ENCODE measurements at places on chromosomes 12 and 14.

DNA sequence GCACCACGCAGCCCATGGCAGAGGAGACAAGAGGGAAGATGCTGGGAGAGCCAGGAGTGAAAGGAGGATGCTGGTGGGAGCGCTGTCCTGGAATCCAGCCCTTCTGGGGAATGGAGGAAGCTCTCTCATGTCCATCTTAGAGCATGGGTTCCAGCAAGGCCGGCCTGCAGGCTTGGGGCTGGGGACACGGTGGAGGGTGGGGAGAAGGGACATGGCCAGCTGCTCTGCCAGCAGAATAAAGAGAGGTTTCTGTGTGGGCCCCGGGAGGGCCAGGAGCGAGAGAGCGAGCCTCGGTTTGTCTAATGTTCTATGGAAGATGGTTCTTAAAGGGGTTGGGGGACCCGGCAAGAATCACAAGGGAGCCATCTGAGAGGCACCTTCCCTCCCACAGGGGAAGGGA is 60.2 kb downstream of the RIMBP2 start:
- no peak for DNase-seq

GRCh38 chr14:76191297-76191696 is 39.6 kb downstream of the GPATCH2L start:
- no peak for DNase-seq

DNA sequence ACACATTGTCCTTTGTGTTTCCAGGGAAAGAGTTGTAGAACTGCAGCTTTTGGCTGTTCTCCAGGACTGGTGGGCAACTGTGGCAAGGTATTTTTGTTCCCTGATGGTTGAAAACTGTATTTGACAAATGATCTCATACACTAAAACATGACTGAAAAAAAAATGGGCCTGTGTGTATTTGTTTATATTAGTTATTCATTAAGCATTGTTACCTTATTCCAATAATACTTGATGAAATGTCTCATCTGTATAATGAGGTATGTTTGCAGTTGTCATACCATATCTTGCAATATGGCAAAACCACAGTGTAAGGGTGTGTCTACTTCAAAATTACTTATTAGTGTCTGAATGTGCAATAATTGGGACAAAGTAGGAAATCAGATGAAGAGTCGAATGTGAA is 479.4 kb upstream of the NOVA1 start:
- no peak for DNase-seq

GRCh38 chr14:100268591-100269207 is 29.8 kb downstream of the YY1 start:
- no peak for DNase-seq

- DNase-seq, result no peak
Measured at GRCh38 chr12:105369014-105369413, 38.5 kb downstream of the C12orf75 start.

DNA sequence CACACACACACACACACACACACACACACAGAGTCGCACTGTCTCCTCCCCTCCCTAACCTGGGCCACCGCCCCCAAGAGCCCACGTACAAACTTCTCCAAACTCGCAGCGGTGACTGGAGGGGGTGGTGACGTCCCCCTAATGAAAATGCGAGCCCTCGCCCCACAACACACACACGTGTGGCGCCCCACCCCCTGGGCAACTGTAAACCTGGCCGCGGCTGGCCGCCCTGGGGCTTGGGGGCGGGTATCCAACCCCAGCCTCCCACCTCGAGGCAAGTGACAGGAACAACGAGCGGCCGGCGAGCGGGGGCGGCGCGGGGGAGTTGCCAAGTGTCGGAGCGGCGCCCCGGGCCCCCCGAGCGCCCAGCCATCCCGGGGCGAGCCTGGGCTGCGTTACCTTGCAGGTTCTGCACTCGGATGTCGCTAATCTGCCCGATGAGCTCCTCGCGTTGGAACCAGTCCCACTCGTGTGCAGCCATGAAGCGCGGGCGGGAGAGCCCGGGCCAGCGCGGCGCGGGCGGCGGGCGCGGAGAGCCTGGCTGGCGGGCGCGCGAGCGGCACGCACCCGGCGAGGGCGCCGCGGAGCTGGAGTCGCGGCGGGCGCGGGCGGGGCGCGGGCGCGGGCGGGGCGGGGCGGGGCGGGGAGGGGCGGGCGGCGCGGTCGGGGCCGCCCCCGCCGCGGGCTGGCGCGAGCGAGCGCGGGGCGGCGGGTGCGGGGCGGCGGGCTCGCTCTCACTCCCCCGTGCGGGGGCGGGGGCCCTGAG is at the start of gene CLMN:
Gene CLMN, minus strand, starts transcription at position 597 of the 766 bp plus-strand sequence. Its CDS starts 116 bp downstream, at position 481.
- DNase-seq, result peak; percentile 91

- DNase-seq, result no peak
Measured at GRCh38 chr12:120453977-120454376, 7.7 kb downstream of the GATC start.

DNA sequence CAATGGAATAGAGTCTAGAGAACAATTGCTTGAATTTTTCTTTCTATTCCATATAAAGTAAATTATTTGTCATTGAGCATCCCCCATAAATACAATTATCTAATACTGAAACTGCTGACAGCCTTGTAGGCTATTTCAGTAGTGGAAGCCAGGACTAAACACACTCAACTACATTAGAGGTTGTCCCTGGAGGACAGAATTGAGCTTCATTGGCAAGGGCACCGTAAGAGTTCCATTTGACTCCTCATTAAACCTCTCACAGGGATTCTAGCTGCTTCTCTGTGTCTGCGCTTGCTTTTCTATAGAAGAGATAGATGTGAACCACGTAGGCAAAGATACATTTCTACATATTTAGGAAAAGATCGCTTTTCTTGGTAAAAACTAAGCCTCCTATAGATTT is 3.5 kb upstream of the PTPRO start:
- no peak for DNase-seq

GRCh38 chr12:11739980-11740577 is 90.6 kb downstream of the ETV6 start:
- no peak for DNase-seq

DNA sequence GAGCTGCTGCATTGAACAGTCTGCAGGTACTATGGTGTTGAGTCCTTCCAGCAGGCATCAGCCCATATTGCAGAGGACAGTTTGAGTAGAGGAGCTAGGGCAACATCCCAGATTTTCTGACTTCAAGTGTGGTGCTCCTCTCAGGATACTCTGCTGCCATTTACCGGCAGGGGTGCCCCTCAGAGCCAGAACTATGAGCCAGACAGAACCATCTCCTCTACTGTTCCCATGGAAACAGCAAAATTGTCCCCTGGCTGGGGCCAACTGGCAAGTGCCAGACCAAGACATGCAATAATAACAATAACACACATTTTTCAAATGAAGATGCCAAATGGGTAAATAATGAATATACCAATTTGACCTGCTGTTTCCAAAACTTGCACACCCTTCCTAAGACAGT is 102.9 kb downstream of the ADCK1 start:
- DNase-seq, result no peak

DNA sequence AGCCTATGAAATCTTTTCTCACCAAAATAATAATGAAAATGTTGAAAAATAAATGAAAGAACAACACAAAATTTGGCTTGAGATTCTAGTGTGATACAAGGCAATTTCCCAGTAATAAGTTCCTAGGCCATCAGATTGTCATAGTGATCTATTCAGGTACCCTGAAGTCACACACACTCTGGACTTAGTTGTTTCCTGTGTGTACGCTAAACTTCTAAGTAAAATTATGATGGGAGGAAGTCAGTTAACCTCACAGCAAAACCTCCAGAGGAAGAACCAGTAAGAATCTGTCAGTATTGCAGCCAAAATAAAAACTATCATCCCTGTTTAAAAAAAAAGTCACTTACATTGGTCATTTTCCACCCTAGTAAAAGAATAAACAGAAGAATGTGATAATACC is 81.9 kb downstream of the DBX2 start:
- DNase-seq, result no peak

- DNase-seq, result no peak
Measured at GRCh38 chr12:79183926-79184325, 319.4 kb downstream of the SYT1 start.

- peak; percentile 78 for DNase-seq
Measured at GRCh38 chr14:95515596-95516552, 576 bp downstream of the SYNE3 start.

DNA sequence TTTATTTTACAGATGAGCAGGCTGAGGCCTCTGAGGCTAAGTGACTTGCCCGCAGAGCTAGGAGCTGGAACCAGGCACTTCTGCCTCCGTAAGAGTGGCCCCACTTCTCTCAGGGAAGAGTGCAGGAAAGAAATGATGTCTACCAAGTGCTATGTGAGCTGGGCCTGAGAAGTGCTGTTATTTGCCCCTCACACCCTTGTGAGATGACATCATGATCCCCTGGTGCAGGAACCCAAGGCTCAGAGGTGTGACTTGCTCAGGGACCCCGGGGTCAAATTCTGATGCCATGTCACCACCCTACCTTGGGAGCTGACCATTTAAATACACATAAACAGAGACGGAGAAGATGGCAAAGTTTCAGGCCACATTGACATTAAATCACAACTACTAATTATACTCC is 63.7 kb upstream of the DDX11 start:
- no peak for DNase-seq

GRCh38 chr12:16300122-16300521 is 22.6 kb upstream of the SLC15A5 start:
- DNase-seq, result no peak

- peak; percentile 50 for DNase-seq
Measured at GRCh38 chr14:59343585-59343984, 121.6 kb downstream of the GPR135 start.

DNA sequence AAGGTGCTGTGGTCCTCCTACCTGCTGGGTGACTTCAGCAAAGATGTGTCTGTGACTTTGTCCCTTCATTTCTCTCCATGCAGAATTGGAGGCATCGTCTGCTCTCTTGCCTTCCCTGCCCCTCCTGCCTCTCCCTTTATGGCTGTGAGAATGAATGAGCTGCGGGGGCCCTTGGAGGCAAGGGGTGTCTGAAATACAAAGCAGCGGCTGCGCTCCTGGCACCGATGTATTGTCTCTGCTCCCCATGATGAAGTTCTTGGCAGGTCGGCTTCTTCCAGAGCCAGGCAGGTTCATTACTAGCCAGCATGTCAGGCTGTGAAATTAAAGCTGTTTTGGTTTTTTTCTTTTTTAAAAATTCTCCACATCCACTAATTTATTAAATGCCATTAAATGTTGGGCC is 194.5 kb downstream of the TSPAN9 start:
- no peak for DNase-seq

- no peak for DNase-seq
Measured at GRCh38 chr12:96352161-96352835, 47.9 kb downstream of the CDK17 start.

- no peak for DNase-seq
Measured at GRCh38 chr12:56718636-56719035, 6.5 kb downstream of the NACA start.

- DNase-seq, result peak; percentile 57
Measured at GRCh38 chr14:49586673-49587460, 687 bp upstream of the RPS29 start.

DNA sequence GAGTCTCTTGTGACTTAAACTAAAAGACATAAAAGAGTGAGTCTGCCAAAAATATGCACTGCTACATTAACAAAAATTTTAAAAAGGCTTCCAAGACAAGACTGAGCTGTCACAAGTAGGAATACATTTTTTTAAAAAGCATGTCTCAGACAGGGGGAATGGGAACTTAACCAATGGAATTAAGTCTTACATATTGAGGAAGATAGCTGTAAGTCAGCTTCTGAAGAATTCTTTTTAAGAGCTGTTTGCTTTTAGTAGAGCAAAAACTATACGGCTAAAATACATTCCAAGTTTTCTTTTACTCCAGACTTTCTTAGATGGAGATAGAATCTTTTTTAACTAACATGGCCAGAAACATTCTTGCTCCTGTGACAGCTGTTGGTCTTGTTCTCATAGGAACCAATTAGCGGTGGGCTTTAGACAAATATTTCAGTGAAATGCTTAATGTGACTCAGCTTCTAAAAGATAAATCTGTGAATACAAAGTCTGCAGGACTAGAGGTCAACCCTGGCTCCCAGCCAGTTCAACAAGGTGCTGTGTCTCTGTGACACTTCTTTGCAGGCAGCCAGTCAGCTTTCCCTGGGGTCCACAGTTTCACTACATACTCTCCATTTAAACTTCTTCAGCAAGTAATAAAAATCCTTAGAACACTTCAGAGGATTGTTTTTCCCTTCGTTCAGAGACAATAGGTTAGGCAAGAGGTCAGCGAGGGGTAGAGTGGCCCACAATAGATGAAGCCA is 187.6 kb downstream of the NAV3 start:
- no peak for DNase-seq

GRCh38 chr14:76760331-76761135 is 735 bp upstream of the VASH1 start:
- DNase-seq, result peak; percentile 9

DNA sequence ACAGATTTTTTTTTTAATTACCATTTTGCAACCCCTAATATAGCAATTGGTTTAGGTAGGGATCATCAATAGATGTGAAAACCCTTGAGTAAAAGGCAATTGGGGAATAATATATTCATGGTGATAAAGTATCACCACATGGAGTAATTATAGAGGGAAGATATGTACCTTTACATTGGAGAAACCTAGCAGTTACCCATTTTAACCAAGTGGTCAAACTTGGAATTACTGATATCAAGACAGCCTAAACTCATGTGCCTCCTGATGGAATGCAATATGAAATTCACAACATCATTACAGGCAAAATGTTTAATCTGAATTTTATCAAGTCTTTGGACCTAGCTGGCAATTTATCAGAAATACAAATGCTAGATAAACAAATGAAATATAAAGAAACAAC is 6.7 kb upstream of the SLC10A1 start:
- DNase-seq, result no peak

DNA sequence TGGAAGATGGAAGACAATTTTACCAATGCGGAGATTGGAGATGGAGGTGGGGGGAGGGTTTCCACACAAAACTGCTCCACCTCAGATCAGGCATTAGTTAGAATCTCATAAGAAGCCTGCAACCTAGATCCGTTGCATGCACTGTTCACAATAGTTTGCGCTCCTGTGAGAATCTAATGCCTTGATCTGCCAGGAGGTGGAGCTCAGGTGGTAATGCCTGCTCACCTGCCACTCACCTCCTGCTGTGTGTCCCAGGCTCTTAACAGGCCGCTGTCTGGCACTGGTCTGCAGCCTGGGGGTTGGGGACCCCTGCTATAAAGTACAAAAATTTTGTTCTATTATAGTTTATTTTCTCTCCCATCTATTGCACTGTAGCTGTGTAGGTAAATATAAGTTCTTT is 84.9 kb upstream of the FOXG1 start:
- no peak for DNase-seq

GRCh38 chr14:36820901-36821300 is 159.2 kb downstream of the PAX9 start:
- no peak for DNase-seq

DNA sequence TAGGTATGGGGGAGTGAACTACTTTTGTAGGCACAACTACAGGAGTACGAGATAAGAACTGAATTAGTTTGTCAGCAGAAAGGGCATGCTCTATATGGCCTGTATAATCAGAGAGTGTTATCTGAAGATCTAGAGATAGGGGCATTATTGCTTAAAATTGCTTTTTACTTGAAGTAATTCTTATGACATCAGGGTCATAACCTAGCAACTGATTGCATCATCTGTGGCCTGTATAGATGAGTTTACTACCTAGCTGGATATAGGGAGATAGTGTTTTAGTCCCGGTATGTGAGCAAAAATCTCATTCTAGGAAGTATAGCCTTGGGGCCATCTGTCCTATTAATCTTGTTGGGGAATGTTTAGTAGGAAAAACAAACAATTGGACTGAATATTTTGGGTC is 142.7 kb downstream of the TMEM117 start:
- DNase-seq, result no peak
